ENCODE measurements at places on chromosomes 5 and 9.

- DNase-seq, result no peak
Observed at GRCh38 chr9:130890870-130891687, 5.5 kb downstream of the QRFP start.

DNA sequence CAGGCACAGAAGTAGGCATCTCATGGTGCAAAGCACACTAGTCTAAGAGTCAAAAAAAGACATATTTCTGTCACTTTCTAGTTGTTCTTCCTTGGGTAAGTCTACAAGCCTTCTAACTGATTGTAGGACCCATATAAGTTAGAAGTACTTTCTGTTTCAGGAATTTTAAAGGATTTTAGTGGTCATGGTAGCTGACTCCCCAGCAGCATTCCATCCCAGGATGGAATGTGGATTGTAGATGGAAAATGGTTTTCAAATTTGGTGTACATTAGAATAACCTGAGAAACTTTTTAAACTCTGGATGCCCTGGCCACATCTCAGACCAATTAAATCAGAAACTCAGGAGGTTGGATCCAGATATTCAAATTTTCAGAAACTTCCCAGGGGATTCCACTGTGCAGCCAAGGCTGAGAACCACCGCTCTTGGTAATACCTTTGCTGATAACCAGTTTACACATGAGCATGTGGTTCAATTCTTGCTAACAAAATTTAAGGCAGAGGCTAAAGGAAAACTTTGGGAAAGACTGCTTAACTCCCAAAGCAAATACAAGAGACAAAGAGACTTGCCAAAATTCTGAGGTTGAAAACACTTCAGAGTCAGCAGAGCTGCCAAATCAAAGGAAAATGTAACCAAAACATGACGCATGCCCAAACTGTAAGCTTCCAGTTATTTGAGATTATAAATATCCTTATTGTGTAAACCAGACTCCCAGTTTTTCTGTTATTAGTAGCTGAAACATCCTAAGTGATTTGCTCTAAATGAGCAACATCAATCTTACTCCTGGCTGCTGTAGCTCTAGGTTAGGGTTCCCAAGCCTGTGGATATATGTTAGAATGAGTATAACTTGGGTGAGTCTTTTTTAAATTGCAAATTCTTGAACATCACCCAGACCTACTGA, 145.4 kb upstream of the MTAP start:
- DNase-seq, result no peak

- DNase-seq, result no peak
Observed at GRCh38 chr5:1974081-1974480, 91.4 kb upstream of the IRX4 start.

GRCh38 chr5:57360871-57361270, 121.7 kb downstream of the ACTBL2 start:
- DNase-seq, result no peak
